ENCODE measurements at places on chromosomes 5 and 9.
A peak's percentile ranks its signal among the peaks of the same experiment; 100 is the strongest.

DNA sequence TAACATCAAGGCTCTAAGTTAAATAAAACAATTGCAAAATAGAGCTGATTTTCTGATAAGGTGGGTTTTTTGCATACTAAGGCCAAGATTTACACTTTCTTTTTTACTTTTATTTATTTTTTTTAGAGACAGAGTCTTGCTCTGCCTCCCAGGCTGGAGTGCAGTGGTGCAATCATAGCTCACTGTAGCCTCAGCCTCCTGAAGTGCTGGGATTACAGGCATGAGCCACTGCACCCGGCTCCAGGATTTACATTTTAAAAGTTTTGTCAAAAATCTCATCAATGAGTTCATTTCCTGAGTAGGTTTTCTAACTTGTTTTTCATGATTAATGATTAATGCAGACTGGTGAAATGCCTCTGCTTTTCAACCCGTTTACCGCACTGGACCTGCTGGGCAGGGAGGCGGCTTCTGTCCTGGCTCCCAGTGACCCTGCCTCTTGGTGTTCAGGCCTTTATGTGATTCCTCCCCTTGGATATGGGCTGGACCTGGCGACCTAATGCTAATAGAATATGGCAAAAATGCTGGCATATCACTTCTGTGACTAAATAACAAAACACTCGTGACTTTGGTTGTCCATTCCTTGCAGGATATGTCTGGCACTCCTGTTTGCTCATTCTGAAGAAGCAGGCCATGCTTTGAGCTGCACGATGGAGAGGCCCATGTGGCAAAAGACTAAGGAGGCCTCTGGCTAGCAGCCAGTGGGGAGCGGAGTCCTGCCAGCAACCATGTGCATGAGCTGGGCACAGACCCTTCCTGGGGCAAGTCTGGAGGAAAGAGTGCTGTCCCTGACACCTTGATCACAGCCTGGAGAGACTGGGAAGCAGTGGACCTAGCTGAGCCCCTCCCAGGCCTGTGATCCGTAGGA is 72.2 kb upstream of the PTCH1 start:
- no peak for DNase-seq

- peak; percentile 65 for DNase-seq
These were observed 8.0 kb upstream of the PCA3 start for GRCh38 chr9:76756268-76756640.

DNA sequence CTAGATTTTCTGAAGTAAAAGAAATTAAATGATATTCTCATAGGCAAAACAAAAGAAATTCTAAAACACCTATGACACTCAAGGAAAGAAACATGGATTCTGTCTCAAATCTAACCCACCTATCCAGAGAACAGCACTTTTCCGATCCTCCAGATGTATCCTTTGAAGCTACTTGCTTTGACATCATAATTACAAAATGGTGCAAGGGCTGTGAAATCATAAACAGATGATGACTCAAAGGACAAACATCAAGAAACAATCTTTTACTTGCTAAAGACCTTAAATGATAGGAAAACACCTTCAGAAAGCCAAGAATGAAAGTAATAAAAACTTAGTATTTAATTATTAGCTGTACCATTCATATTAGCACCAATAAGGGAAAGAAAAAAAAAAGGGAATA is 202.6 kb downstream of the DENND1A start:
- DNase-seq: peak; percentile 23

DNA sequence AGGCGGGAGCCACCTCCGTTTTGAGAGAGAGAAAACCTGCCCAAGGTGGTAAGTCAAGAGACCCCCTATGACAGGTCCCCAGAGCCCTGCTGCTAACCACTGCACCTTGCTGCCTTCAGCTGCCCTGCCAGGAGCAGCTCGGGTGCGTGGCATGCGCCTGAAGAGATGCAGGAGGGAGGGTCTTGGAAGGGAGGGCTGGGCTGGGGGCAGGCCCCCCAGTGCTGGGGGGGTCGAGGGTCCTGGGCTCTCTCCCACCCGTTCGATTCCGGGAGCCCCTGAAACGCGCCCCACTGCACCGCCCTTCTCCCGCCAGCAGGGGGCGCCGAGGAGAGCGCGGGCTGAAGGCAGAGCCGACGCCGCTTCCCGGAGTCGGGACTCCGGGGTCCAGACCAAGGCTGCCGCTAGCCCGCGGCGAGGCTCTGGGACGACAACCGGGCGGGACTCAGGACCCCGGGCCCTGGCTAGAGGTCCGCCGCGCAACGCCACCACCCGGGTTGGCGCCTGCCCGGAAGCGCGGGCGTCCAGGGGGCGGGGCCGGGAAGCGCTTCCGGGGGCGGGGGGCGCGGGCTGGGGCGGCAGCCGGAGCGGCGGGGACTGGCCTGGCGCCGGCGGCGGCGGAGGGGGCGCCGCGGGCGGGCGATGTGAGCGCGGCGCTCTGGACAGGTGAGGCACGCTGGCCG is at the start of gene ZBTB34:
Gene ZBTB34 (plus strand): TSS at position 563 of the 680 bp plus-strand sequence. CDS start 18,761 bp downstream, outside the sequence.
- DNase-seq: peak; percentile 40

DNA sequence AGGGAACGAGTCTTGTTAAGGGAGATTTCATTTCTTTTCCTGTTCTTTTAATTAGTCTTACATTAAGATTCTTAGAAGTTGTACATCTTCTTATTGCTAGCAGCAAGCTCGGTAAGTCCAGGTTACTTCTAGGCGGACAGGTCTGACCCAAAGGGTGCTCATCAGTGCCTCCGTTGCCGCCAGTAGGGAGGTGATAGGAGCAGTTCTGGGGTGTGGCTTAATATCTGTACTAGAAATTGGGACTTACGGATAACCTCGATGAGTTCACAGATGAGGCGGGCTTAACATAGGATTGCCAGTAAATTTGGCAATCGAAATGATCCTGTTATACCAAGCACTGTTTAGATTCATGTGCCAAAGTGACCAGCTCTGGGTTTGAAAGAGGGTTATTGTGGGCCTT is 278.8 kb downstream of the FANCC start:
- DNase-seq: no peak

- peak; percentile 24 for DNase-seq
These were observed 21.0 kb downstream of the F2RL2 start for GRCh38 chr5:76602094-76602726.

DNA sequence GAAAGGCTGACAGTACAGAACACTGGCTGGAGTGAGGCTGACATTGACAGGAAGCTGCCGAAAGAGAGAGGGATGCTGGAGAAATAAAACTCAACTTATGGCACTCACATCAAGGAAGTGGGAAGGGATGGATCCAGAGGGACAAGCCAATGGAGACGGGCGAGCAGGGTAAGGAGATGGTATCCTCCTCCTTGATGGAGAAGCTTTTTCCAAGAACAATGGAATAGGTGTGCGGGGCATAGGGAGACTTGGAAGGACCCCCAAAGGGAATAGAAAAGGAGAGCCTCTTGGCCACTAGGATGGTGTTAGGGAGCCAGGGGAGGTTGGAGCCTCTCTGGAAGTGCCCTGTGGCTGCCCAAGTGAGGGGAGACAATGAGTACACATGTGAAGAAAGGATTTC is 58.4 kb upstream of the GRHPR start:
- no peak for DNase-seq

DNA sequence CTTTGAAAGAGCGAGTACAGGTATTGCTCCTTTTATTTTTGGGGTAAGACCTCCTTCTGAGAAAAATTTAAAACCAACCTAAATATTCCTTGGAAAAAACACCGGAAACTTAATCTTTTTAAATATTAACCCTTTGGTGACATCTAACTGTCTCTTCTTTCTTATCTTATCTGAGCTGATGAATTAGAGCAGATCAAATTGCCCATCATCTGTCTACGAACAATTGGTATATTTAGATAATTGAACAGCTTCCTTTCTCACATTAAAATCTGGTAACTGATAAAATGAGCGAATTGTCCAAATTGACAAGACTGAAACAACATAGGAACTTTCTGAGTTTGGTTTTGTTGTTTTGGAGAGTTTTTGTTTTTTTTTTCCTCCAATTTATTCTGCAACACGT is 2.0 kb downstream of the ISL1 start:
- DNase-seq: no peak

- no peak for DNase-seq
These were observed 5.5 kb upstream of the GLIS3 start for GRCh38 chr9:4305065-4305985.

GRCh38 chr9:8962084-8962483 is 1162.5 kb upstream of the DMAC1 start:
- DNase-seq: no peak

DNA sequence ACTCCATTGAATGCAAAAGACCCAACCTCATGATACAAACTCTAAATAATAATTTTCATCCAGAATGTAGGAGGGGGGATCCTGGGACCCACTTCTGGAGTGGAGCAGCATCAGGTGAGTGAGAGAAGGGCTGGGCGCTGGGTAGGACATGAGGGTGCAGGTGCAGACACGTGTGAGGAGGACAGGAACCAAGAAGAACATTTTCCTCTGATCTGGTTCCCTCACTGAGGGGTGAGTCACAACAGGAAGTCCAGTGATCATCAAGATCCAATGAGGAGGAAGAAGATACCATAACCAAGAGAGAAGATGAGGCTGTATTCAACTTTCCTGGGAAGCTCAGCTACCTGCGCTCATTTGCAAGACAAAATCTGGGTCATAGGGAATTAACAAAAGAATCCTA is 57.4 kb downstream of the SFXN1 start:
- DNase-seq: no peak

GRCh38 chr9:70563431-70564204 is 149.2 kb upstream of the KLF9 start:
- peak; percentile 91 for DNase-seq

DNA sequence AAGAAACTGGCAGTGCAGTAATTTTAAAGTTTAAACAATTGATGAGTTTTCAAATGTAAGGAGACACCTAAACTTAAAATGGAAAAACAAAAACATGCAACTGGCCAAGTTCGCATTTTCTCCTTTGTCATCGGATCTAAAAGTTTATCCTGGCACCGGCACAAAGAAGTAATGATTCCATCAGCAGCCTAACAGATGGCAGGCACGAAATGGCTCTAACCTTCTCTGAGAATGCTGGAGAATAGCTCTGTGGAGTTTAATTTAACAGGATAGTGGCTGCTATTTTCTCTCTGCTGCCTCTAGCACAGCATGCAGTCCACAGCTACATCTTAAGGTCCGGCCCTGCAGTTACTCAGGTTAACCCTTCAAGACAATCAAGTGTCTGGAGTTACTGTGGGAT is 82.2 kb downstream of the PRELID2 start:
- peak; percentile 64 for DNase-seq

- DNase-seq: peak; percentile 91
These were observed 102.7 kb downstream of the ADAMTS12 start for GRCh38 chr5:33788922-33789566.

DNA sequence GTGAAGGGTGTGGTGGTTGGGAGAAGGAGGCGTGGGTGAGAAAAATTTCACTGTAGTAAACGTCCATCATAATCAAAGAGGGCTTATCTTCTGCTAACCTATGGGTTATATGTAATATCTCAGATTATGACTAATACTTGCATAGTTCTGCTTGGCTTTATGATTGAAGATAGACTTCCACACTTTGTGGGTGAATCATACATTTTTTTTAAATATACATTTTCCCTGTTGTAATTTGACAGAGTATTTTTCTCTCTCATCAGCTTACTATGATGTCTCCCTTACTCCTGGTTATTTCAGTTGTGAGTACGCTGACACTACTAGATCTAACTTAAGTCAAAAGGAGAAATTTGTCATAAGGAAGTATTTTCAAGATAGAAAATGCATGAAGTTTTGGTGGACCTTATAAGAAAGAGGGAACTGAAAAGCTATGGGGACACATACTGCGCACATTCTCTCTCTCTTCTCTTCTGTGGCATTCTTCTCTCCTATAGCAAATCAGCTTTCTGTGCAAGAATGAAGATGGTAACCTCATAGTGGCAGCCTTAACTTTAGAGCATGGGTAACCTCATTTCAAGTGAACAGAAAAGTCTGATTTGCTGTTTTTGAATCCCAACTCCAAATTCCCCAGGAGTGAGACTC is 4.9 kb upstream of the JAK2 start:
- DNase-seq: no peak

DNA sequence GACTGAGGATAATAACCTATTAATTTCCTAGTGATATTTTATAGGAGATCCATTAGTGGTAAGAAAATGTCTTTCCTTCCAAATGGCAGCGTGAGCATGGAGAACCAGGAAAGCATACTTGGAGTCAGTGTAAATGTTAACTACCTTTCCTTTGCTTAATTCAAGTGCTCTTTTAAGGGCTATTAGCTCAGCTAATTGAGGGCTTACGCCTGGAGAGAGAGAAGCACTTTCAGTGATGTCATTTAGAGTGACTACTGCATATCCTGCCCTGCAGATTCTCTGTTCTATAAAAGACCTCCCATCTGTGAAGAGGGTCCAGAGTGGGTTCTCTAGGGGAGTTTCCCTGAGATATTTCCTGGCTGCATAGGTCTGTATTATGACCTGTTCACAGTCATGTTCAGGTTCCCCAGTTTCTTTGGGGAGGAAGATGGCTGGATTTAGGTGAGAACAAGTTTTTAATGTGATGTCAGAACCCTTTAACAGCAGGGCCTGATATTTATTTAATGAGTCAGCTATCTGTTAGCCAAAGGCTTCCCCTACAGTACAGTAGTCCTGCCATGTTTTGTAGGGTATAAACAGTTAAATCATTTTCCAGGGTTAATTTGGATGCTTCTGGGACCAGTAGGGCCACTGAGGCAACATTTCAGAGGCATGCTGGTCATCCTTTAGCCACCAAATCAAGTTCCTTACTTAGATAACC is 89.6 kb downstream of the TRIM36 start:
- no peak for DNase-seq

GRCh38 chr5:54656261-54656728 is 138.7 kb downstream of the SNX18 start:
- peak; percentile 14 for DNase-seq

DNA sequence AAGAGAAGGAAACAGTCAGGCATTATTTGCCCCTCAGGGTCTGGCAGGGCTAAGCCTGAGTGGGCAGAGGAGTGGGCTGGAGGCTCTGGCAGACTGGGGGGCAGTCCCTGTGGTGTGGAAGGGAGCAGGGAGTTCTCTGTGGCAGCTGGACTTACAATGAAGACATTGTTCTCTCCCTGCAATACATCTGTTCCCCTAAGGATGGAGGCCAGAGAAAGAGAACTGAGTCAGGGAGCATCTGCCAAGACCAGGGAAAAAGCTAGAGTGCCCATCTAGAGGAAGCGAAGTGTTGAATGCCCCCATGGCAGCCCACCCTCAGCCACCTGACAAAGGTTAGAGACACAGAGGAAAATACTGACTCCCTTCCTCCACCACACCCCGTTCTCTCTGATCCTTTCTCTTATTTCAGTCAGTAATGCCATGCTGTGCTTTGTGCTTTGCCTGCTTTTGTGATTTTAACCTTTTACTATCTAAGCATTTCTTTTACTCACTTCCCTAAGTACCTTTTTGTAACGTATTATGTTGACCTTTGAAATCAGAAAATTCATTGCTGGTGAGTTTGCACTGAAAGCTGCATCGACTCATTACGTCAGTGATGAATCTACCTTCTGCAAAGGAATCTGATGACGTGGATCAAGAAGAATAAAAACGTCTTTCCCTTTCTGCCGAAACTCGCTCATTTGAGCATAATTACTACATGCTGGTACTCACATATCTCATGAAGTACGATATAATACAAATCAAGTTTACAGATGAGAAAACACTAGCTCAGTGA is 76.0 kb downstream of the ACTL7B start:
- no peak for DNase-seq
